ENCODE measurements at places on chromosomes 5 and 9.

GRCh38 chr9:98851730-98852459 is 44.4 kb downstream of the GALNT12 start:
- DNase-seq = no peak

DNA sequence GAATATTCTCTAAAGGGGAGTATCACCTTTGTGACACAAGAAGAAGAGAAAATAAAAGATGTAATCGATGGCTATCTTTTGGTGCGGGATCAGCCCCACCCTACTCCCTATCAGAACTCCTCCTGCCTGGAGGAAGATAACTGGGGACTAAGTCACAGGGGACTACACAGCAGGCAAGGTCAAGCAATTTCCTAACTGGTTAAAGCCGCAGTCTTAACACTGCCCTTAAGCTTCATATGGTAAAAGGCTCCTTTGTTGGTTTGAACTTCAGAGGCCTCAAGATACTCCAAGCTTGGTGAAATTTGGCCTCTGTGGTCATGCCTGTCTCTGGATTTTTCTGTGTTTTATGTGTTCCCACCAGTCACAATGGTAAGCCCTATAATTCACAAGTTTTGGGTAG is 1.3 kb upstream of the SHISAL2B start:
- no peak for DNase-seq

GRCh38 chr9:136352682-136353081 is 10.9 kb downstream of the DNLZ start:
- DNase-seq = no peak

DNA sequence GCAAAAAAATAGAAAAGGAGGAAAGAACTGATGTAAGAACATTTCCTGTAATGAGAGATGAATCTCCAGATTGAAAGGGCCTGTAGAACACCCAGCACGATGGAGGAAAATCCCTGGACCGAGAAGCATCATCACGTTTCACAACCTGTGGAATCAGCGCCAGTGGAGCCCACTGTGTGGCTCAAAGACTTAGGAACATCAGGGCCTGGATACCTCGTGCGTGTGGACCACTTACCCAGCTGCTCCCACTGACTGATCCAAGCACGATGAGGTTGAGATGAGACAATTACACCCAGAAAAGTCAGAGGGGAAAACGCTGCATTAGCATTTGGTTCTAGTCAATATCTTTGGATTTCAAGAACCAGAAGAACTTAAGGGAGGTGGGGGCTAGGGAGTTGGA is 224.6 kb downstream of the SYK start:
- no peak for DNase-seq

- no peak for DNase-seq
These were observed 31.5 kb downstream of the SLC44A1 start for GRCh38 chr9:105275938-105276337.

DNA sequence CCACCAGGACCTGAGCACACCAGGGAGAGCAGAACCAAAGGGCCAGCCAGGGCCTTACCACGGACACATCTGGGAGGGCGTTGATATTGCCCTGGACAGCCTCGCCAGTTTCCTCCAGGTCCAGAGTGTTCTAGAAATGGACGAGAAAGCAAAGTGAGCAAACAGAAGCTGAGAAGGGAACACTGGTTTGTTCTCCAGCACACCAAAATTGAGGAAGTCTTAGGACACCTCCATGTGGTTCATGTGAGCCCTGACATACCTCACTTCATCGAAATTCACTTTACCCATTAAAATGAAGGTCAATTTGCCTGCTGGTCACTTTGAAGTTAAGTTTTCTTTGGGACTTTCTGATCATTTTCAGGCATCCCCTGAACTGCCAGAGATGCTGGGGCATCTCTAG is 20.1 kb upstream of the AKNA start:
- no peak for DNase-seq

DNA sequence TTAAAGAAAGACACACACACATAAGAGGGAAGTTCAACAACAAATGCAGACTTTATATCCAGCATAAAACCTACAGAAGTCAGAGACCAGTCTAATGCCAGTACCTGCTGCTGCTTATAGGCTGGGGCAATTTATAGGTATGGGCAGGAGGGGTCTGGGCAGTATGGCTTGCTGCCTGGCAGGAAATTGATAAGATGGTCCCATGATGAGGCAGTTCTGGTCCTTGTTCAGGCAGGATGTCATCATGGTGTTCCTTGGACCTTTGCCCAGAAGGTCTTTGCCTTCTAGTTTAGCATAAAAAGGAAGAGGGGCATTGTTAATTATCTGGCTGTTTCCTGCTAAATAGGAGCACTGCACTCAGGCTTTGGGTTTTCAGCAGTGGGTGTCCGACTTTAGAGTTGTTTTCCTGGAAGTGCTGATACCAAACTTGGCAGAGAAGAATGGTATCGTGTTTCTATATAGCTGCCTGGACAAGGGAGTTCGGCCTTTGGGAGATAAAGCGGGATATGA is 10.4 kb upstream of the PDCD1LG2 start:
- no peak for DNase-seq

DNA sequence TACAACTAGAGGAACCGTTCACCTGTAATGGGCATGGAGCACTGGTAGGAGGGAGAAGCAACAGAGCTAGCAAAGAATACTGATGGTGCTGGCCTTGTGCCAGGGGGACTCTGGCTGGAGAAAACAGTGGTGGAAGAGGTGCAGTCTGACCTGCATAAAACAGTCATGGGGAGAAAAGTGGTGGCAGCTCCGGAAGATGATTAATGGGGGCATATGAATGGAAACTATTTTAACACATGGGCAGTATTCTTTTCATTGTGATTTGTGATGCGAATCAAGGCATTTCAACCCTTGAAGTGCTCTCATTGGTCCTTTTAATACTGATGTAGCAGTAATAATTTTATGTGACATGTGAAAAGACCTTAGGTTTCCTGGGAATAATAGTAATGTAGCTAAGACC is 219.6 kb downstream of the ADAMTS6 start:
- DNase-seq = no peak

GRCh38 chr5:79357398-79357797 is 121.5 kb downstream of the JMY start:
- no peak for DNase-seq

- no peak for DNase-seq
These were observed 98.9 kb upstream of the TAF11L2 start for GRCh38 chr5:17398866-17399835.

DNA sequence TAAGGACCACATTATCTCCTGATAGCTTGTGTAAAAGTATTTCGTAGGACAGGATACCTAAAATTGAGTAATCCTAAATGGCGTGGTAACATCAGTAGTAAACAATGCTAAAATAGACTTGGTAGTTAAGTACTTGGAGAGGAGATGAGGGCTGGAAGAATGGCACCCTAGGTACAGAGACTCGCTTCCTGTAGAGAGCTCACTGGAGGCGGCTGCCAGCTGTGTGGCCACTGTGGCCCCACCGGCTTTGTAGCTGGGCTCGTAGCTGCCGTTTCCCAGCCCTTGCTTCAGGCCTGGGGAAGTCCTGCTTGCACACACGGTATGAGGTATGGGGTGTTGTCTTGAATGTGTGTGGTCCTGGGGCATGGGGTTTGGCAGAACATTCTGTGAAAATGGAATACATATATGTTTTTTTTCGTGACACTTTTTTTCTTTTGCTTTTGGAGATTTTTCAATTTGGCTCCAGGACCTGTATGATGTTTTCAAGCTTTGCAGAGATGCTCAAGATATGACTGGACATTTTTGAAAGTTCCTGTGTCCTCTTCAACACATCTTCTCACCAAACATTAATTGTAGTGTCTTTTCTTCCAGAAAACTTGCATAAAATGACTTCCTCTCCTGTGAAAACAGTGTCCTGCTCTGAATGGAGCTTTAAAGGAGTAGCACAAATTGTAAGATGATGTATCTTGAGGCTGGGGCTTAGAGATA is 58.0 kb downstream of the RCL1 start:
- DNase-seq = no peak

DNA sequence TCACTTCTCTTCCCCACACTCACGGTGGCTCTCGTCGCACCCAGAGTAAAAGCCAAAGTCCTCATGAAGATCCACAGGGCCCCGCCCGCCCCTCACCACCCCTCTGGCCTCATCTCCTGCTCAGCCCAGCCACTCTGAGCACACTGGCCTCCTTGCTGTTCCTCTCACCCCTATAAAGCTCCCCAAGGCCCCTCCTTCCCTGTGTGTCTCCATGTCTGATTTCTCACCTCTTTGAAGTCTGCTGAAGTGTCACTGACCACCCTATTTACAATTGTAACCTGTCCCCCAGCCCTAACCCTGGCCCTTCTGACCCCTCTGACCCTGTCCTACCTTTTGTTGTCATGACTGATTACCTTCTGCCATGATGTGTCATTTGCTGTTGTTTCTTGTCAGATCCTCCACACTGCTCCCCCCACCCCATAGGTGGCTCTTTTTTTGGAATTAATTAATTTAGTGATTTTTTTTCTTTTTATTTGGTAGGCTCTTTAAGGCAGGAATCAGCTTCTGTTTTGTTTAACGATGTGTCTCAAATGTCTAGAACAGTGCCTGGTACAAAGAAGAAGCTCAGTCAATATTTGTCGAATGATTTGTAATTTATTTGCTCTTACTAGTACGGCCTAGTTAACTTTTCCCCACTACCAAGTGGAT is 90.2 kb downstream of the IQGAP2 start:
- DNase-seq = no peak

- no peak for DNase-seq
These were observed 558.1 kb downstream of the NR2F1-AS1 start for GRCh38 chr5:93022796-93023447.

GRCh38 chr5:75847561-75848021 is 130.4 kb upstream of the POC5 start:
- no peak for DNase-seq

DNA sequence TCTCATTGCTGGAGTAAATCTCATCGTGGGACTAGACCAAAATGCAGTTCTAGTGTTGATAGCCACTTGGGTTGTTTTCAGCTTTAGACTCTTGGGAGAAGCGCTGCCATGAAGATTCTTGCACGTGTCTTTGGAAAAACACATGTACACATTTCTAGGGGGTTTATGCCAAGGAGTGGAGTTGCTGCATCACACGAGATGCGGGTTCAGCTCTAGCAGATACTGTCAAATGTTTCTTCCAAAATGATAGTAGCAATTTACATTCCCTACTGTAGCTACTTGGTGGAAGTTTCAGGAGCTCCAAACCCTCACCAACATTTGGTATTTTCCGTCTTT is 52.3 kb upstream of the CPLX2 start:
- no peak for DNase-seq

DNA sequence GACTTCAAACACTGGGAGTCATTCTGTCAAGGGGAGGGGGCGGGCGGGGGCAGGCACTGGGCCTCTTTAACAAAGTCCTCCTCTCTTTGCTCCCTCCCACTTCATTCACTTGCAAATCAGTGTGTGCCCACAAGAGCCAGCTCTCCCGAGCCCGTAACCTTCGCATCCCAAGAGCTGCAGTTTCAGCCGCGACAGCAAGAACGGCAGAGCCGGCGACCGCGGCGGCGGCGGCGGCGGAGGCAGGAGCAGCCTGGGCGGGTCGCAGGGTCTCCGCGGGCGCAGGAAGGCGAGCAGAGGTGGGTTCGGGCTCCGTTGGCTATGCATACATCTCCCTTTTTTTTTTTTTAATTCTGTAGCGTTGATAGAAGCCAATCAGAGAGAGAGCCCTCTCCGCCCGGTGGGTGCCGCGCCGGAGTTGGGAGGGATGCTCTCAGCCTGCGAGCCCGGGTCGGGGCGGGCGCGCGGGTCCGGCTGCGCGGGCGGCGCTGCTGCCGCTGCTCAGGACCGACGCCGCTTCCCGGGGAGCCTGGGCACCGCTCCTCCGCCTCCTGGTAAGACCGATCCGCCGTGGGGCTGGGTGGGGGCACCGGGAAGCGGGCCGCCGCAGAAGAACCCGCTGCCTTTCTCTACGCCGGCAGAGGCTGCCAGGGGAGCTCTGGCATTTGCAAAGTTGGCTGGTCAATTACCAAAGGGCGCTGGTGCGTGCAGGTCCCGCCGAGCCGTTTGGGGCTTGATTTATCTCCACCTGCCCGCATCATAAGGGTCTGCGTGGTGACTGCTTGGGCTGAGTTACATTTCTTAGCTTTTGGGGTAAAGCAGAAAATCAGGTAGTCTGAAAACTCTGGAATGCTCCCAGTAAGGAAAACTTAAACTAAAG is at the start of gene CDH6:
Gene CDH6 (plus strand): TSS at position 96 of the 877 bp plus-strand sequence. CDS start 73,788 bp downstream, outside the sequence.
- peak; percentile 93 for DNase-seq

GRCh38 chr9:1599961-1600360 is 415.2 kb upstream of the SMARCA2 start:
- DNase-seq = no peak

- DNase-seq = no peak
These were observed 772 bp upstream of the TARS1 start for GRCh38 chr5:33439905-33440481.

- DNase-seq = no peak
These were observed 440.0 kb downstream of the ENC1 start for GRCh38 chr5:74200560-74200959.

DNA sequence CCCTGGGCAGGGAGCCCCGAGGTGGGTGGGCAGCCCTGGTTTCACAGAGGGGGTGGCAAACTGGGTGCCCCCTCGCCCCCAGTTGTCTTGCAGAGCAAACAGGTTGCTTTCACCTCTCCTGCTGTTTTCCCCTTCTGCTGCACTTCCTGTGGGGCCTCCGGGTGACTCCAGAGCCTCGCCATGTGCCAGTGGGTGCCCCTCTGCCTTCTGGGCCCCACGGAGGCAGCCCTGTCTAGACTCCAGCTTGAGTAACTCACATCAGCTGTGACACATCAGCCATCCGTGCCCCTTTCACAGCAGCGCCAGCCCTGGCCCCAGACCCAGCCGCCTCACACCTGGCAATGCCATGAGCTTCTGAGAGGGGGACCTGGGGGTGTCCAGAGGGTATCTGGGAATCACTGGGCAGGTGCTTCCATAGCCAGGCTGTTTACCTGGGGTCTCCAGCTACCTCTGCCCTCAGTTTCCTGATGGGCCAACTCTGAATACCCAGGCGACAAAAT is 36.9 kb downstream of the ADAMTSL2 start:
- no peak for DNase-seq

DNA sequence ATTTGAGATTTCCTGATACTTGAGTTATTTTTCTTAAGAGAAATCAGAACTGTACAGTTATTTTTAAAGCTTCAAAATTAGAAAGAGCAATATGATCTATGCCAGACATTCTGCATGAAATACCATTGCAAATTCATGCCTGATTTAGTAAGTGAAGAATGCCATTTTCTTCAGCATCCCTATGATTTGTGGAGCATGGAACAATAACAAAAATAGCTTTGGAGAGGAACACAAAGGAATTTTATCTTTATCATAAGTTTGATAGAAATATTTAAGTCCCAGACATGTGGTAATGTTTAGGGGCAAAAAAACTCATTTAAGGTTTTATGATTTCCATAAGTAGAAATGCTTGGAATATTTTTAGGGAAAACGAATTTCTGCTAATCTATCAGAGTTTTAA is 1863.4 kb downstream of the EFNA5 start:
- no peak for DNase-seq

DNA sequence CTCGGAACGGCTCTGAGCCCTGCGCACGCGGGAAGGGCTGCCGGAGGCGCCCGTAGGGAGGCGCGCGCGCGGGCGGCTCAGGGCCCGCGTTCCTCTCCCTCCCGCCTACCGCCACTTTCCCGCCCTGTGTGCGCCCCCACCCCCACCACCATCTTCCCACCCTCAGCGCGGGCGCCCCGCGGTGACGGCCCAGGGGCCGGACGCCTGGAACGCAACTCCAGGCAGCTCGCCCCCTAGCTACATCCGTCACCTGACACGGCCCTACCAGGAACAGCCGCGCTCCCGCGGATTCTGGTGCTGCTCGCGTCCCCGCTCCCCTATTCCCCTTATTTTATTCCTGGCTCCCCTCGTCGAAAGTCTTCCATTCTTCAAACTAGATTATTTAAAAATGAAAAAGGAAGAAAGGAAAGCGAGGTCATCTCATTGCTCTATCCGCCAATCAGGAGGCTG is at the start of gene CDKN2B-AS1:
Gene CDKN2B-AS1 (plus strand): TSS at position 236 of the 450 bp plus-strand sequence.
- DNase-seq = peak; percentile 76

Measured in GM23338 (cell line).